ENCODE measurements at places on chromosomes 2 and 18.

- no peak for DNase-seq
These were observed at the start of gene CRYGC for GRCh38 chr2:208129744-208130711. CRYGC (minus strand) TSS chr2:208129828; CDS start chr2:208129792, 36 bp downstream.

DNA sequence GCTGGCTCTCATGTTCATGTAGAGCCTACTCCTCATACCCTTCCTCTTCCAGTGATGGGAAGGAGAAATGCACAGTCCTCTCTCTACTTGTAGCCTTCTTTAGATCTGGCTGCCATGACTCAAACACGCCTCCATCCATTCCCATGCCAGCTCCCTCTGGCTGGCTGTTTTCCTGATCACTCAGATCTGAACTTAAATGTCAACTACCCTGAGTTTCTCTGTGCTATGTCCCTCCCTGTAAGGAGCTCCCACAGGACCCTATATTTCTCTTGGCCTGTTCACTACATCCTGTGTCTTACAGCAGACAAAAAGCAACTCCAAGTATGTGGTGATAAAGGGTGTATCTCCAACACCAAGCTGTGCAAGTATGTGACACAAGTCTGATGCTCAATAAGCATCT lies 152.4 kb downstream of the TCF4 start:
- no peak for DNase-seq

DNA sequence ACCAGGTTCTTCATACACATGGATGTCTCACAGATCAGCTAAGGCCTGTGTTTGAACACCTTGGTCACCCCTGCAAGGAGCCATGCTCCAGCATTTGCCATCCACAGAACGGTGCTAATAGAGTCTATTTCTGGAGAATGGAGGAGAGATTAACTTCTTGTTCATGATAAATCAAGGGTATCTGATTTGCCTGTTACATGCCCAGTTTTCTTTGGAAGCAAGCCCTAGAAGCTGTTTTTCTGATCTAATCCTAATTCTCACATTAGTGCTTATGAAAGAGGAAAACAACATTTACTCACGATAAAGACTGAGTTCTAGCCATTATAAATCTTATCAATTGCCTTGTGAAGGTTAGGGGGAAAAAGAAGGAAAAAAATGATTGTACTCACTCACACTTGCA lies 119.6 kb upstream of the DTNA start:
- no peak for DNase-seq

DNA sequence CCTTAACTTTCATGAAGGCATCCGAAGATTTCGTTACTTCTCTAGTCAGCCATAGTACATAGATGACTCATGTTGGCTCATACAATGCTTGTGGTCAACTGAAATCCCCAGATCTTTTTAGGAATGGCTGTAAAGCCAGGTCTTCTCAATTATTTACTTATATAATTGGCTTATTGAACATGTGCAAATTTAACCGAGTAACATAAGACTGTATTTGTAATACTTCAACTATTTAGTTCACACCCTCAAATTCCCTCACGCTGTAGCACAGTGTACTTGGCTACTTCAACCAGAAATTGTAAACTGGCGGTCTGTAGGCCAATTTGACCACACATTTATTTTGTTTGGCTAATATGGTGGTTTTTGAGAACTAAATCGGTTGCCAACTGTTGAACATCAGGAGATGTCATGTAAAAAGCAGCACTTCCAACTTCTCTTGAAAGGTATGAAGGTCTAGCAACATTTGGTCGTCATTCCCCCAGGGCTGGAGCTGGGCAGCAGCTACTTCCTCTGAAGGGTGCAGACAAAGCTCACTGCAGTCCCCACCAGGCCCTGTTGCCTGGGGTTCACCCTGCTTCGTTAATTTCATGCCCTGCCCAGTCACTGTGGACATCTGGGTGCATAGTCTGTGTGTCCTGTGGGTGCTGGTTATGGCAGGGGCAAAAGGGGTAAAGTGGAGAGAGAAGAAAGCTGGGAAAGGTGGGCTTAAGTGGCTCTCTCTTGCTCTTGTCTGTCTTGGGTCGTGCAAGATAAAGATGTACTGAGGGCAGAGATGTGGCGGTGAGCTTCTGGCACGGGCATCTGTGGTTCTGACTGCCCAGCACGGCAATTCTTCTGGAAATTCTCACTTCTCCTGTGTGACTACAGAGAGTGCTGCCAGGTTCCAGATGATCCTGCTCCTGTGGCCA lies 3.2 kb upstream of the SH3RF3 start:
- peak; percentile 14 for DNase-seq

GRCh38 chr2:99066075-99066958 lies 75.2 kb upstream of the C2orf15 start:
- DNase-seq, result peak; percentile 13

- no peak for DNase-seq
These were observed 327.5 kb upstream of the SALL3 start for GRCh38 chr18:78652001-78652545.

GRCh38 chr2:177882501-177882900 lies 190.1 kb downstream of the PDE11A start:
- DNase-seq, result no peak

DNA sequence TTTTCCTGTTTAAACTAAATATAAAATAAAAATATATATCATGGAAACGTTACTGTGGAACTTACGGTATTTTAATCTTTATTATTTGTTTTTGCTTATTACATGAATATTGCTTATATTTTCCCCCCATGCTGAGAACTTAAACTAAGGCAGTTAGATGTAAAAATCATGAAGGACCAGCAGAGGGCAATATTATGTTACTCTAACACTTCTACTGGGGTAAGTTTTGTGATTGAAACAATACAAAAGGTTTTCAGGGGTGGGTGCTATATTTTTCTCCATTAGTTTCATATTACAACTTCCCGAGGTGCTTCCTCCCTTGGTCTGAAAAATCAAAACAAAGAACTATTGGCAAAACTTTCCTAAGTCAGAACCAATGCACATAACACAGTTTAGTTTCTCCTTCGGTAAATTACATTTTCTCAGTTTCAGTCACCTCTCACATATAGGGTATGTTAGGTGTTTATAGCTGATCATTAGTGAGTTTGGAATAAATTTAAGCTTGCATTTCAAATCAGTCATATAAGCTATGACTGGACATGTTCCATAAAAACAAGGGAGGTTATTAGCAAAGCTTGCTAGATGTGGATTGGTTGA lies 54.8 kb downstream of the ZNF407 start:
- DNase-seq, result peak; percentile 19

DNA sequence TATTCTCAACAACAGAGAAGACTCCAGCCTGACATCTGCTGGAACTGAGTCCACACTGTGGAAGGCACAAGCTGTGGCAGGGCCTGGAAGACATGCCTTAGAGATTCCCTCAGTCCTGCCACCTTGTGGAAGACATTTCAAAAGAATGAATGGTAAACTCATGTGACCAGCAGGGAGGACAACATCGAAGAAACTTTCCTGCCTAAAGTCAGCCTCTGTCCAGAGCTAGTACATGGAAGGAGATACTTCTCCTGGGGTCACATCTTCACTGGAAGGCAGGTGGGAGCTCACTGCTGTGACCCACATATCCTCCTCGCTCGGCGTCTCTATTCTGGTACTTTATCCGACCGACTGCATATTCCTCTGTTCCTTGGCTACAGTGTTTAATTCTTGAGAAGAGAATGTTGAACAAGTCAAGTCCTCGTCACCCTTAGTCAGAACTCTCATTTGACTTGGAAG lies 59.5 kb downstream of the PUM2 start:
- DNase-seq, result peak; percentile 93

- no peak for DNase-seq
These were observed 100.7 kb downstream of the NFATC1 start for GRCh38 chr18:79496237-79496977.

DNA sequence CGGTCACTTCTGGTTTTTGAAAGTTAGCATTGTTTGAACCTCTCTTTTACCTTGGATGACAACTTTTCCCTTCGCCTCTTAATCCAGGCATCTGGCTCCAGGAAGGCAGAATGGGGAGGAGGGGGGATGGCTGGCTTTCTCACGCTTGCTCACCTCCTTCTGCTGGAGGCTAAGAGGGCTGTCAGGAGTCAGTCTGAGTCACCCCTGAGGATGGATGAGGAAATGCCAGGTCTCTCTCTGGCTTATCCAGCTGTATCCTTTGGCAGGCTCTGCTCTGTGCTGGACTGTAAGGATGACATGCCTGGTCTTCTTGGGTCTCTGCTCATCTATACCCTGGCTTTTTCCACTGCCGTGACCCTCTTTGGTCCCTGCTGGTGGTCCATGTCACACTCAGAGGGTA lies 142.9 kb upstream of the GYPC start:
- DNase-seq, result no peak

DNA sequence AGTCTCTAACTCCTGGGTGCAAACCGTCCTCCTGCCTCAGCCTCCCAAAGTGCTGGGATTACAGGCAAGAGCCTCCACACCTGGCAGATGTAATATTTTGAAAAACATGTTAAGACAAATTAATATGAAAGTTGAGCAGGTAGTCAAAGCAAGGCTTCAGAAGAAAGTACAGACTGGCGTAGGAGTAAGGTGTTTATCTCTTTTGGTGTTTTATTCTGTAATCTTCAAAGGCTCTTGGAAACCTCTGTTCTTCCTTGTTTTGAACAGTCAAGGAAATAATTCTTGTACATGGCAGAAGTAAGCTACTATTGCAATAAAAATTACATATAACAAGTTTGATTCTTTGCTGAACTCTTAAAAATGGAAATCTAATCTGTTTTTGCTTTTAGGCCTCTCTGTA lies 5.3 kb downstream of the RNF138 start:
- DNase-seq, result no peak

DNA sequence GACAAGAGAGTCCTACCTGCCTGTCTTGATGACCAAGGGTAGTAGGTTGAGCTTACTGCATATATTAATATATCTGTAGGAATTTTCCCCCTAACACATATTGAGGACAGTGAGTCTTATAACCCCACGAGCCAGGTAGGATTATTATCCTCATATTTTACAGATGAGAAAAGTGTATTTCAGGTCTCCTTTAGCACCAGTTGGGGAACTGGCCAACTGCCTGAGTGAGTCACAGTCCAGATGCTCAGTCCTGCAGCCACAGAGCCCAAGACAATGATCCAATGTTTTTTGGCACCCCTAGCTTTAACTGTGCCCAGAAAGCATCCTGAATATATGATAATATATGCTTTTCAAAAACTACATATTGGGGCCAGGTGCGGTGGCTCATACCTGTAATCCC lies 30.8 kb upstream of the GLS start:
- DNase-seq, result no peak

DNA sequence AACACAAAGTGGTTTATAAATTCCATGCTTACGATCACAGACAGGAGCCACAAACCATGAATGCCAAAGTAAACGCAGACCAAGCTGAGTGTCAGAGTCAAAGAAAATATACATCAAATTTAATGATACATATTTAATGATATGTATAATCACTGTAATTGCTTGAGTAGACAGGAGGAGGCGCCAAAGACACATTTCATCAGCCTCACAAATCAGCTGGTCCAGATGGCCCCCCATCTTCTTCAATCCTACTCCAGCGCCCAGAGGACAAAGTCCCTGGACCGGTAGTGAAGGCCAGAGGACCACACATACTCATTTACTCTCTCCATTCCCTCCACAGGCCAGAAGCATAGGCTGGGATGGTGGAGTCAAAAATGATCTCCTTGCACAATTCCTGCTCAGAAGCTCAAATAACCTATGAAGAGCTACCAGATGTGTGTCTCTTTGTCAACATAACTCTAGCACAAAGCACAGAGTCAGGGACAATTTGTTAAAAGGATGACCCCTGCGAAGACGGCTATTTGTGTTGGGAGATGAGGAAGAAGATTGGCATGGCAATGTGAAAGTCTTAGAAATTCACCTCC lies 149.3 kb upstream of the PGAP1 start:
- peak; percentile 10 for DNase-seq

DNA sequence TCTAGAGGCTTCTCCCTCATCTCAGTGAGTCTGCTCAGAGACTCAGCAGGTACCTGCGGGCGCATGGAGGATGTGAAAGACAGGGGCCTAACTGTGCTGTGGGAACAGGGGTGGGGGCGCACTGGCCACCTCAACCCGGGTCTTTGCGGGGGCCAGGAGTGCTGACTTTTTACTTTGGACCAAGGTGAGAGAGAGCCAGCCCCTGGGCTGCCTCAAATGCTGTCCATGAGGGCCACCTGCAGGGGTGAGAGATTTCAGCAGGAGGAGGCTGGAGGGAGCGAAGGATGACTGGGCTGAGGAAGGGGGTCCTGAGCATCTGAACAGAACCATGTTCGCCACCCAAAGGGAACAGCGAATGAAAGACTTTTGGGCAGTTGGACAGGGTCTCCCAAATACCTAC lies 129.4 kb downstream of the TNS1 start:
- no peak for DNase-seq

GRCh38 chr2:201220102-201220570 lies 37.2 kb downstream of the CASP10 start:
- no peak for DNase-seq

DNA sequence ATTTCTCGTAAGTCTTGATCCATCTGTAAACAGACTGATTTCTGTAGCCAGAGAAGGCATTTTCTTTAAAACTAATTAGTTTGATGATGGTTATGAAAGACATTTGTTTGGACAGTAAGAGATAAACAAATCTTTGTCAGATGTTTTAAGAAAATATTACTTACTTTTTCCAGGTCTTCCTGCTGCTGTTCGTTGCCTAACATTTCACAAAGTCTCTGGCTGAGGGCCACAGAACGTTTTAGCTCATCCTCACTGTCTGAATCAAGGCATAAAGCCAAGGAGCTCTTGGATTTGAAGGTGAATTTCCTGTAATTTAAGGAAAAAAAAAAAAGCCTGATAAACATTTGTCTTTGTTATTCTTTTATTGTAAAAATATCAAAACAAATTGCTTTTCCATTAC lies 57.8 kb downstream of the VIL1 start:
- no peak for DNase-seq

DNA sequence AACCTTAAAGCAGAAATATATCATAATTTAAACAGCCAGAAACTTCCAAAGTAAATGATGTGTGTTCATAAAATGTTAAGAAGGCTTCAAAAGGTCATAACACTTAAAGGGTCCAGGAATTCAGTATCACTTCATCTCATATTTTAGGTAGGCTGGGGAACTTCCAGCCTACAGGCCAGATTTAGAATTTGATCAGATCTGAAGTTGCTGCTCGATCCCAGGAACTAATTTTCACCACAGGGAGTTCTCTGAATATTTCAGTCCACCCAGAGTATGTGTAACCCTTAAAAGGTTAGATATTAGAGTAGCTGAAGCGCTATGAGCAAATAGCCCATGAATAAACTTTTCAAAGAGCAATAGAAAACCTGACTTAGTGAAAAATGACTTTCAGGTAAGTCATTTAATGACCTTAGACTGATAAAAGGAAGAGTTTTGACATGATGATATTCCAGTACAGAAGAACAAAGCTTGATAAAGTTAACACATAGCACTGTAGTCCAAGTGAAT lies 1.7 kb downstream of the WIPF1 start:
- DNase-seq, result no peak
